HCT116 (cell line): ENCODE measurements at places on chromosomes 1 and 21.

DNA sequence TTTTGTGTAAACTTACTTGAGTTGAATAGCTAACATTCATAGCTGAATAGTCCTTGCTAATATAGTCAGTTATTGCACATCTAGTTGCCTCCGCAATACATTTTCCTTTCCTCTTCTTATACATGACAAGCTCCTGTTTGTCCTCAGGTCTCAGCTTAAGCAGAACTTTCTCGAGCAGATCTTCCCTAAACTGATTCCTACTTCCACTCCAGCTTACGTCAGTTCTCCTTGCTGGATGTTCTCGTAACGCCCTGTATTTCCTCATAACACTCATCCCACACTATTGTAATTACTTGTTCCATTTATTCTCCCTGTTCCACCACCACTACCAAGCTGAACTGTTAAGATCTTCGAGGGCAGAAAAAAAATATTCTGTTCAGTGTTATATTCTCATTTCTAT, 15.1 kb upstream of the OMA1 start:
- no peak for DNase-seq

- DNase-seq = no peak
Observed at GRCh38 chr21:38884440-38884839, 78.7 kb downstream of the ETS2 start.

DNA sequence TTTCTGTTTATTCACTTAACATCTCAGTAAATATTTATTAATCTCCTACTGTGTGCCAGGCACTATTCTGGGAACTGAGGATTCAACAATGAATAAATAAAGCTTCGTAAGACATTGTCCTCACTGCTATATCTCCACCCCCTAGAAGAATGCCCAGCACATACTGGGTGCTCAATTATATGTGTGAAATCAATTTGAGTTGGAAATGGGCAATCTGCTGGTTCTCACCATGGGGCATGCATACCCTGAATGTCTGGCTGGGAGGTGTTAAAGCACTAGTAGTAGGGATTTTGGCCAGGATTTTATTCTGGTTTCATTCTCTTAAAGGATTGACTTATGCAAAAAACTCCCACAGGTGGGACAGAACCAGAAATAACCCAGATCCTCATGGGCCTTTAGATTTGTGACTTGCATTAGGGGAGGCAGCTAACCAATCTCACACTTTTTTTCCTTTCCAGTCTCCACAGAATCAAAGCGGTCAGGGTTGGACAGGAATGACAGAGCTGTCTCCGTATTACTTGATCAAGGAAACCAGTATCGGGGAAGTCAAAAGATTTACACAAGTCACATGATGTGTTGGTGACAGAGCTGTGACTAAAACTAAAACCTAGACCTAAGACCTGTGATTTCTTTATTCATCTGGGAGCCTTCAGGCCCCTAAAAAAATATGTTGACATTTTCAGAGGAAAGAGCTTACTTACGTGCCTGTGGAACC, 12.8 kb downstream of the GFI1 start:
- DNase-seq = no peak

- no peak for DNase-seq
Observed at GRCh38 chr1:20476265-20477038, 9.6 kb downstream of the CAMK2N1 start.

DNA sequence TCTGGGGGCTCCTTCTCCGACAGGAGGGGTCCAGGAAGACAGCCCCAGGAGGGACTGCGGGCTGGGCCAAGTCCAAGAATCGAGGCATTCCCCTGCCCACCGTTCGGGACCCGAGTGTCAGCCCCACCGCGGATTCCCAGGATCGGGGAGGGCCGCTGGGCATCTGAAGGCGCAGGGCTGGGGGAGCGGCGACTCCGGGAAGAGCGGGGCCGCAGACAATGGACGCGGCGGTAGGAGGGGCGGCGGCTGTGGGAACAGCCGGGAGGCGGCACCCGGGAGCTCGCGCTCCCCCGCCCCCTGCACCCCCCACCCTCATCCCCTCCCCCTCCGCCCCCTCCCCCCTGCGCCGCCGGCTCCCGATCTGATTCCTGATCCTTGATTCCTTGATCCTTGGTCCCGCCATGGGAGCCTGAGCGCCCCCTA, at the start of gene VANGL2:
TSS of gene VANGL2 (plus strand) at position 342 of the 423 bp plus-strand sequence. CDS start 15,274 bp downstream, outside the sequence.
- no peak for DNase-seq

- no peak for DNase-seq
Observed at GRCh38 chr1:173870252-173871075, 2.3 kb downstream of the ZBTB37 start.
